NCI-H1105 (cell line): ENCODE measurements at places on chromosomes 12 and 14.

DNA sequence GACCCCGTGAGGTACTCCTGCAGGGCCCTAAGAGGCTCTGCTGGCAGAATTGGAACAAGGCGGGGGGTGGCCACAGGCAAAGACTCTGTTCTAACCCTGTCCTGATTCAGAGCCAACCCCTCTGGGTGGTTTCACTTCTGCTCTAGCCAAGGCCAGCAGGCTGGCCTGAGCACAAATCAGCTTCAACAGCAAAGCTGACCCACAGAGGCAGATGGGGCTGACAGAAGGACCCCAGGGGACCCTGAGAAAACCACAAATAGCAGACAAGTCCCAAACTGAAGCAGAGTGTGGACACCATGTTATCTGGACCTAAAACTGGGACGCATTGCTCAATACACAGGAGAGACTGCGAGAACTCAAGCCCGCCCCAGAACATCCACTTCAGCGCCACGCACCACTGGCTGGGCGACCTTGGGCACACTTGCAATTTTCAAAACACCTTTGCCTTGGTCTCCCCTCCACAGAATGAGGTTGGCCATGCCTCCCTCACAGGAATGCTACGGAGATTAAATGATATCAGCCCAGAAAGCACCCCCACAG, 76.4 kb upstream of the DICER1 start:
- DNase-seq = no peak

- no peak for DNase-seq
Measured at GRCh38 chr12:75672200-75672599, 160.8 kb upstream of the KRR1 start.

DNA sequence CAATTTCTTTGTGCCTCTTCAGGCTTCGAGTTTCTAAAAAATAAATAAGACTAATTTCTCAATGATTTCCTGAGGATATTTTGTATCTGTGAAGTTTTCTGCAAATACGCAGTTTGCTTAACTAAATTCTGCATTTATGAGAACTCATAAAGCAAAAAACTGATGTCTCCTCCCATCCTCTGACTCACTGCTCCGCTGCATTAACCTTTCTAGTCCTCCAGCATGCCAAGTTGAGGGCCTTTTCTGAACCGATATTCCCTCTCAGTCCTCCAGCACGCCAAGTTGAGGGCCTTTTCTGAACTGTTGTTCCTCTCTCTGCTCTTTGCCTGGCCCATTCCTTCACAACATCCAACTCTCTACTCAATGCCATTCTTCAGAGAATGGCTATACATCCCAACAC, 3.2 kb downstream of the IPO8 start:
- no peak for DNase-seq

GRCh38 chr14:19941668-19942067, 11.0 kb downstream of the OR4K1 start:
- no peak for DNase-seq

GRCh38 chr14:91338379-91338778, 79.2 kb downstream of the CCDC88C start:
- no peak for DNase-seq

DNA sequence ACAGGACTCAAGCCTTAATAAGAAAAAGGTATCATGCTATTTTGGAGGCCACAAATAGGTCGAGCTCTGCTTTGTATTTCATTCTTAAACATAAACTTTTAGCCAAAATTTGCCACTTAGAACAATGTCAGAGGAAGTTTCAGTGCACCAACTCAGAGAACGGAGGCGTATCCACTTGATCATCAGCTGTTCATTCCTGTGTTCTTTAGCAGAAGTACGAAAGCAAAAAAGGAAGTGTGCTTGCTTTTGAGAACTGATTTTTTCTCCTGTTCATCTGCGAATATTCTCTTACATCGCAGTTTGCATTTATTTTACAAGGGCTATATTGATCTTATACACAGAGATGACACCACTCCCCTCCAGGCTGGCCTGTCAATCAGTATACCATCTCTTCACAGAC, 188.6 kb upstream of the SOX5 start:
- no peak for DNase-seq

GRCh38 chr12:3461391-3461790, 29.6 kb upstream of the PRMT8 start:
- DNase-seq = no peak

DNA sequence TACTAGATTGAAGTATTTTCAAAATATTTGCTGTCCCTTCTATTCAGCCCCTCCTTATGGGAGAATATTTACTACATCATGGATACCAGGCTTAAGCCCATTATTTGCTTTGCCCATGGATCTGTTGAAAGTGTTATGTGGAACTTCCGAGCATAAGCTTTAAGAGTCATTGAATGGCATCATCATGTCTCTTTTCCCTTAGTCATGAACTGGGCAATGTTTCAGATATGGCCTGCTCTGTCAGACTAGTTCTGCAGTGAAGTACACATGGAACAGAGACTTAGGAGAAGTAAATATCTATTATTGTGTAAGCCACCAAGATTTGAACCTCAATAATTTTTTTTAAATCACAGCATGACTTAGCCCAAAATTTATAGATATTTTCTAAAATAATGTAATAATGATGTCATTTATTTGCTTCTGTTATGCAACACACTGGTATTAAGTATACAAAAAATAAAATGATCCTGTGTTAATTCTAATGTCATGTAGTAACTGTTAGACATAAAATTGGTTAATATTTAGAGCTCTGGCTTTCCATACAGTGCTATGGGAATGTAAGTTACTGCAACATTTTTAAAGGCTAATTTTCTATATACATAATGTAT, 1097.3 kb downstream of the SLC16A7 start:
- DNase-seq = no peak

GRCh38 chr14:102646615-102647014, 54.2 kb downstream of the RCOR1 start:
- no peak for DNase-seq

- no peak for DNase-seq
Measured at GRCh38 chr12:47736877-47737676, 11.8 kb upstream of the ENDOU start.

DNA sequence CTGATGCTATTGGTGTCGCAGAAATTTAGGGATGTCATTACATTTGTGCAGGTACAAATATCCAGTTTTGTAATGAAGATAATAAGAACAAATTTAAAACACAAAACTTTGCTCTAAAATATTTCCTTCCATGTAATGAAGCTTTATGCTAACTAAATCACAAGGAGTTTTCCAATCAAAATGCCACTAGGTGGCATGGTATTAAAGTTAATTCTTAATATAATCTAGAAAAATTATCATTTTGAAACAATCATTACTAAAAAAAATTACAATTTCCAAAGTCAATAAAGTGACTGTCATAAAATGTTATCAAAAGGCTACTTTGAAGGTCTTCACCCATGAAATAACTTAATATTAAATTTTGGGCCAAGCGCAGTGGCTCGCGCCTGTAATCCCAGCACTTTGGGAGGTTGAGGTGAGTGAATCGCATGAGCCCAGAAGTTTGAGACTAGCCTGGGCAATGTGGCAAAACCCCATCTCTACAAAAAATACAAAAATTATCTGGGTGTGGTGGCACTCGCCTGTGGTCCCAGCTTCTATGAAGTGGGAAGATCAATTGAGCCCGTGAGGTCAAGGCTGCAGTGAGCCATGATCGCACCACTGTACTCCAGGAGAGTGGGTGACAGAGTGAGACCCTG, 77.4 kb downstream of the KIF21A start:
- DNase-seq = no peak

DNA sequence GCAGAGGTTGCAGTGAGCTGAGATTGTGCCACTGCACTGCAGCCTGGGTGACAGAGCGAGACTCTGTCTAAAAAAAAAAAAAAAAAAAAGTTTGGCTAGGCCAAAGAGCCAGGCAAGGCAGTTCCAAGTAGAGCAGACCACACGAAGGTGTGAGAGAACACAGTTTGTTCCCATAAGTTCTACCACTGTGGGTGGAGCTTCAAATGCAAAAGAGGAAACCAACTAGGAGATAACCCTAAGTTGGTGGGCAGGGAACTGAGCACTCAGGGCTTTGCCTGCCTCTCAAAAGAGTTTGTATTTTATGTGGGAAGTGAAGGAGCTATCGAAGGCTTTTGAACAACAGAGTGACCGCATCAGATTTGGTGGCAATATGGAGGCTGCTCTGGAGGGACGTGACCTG, 15.1 kb downstream of the SOCS2 start:
- DNase-seq = no peak

- no peak for DNase-seq
Measured at GRCh38 chr12:1935700-1936378, 17.4 kb upstream of the CACNA2D4 start.

- DNase-seq = no peak
Measured at GRCh38 chr12:108581311-108582227, 16.3 kb downstream of the TMEM119 start.

- no peak for DNase-seq
Measured at GRCh38 chr12:5988088-5988487, 43.0 kb upstream of the ANO2 start.

GRCh38 chr14:22506778-22507351, 82.2 kb downstream of the DAD1 start:
- no peak for DNase-seq

DNA sequence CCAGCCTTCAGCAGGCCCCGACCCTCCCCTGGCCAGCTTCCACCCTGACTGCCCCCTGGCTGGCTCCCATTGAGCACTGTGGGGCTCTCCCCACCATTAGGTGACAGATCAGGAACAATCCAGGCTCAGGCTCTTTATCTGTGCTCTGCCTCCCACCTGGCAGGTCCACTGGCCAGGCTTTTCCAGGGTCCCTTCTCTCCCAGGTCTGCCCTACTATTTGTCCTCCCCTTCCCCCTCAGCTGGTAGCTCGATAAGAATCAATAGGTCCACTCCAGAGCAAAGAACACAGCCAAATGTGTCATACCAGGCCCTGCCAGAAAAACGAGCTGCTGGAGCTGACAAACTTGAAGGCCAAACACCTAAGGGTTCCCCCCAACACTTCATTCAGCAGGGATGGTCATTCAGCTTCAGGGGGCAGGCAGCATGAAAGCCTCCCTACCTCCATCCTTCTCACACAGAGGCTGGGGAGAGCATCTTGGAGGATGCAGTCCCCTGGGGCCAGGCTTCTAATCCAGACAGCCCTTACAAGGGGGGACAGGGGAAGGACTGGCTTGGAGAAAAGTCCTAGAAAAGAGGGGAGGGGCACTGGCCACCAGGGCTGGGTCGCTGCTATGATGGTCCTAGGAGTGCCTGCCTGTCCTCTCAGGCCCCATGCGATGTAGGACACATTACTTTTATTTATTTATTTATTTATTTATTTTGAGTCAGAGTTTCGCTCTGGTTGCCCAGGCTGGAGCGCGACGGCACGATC, 1.9 kb upstream of the KRT18 start:
- no peak for DNase-seq

- DNase-seq = no peak
Measured at GRCh38 chr14:81682134-81682533, 148.5 kb upstream of the SEL1L start.

GRCh38 chr14:23567186-23568020, at the start of gene AP1G2:
AP1G2 (minus strand) TSS chr14:23567791; CDS start chr14:23567314, 477 bp downstream.
- peak; percentile 93 for DNase-seq

- DNase-seq = no peak
Measured at GRCh38 chr12:22527999-22528398, 16.3 kb downstream of the C2CD5 start.

- no peak for DNase-seq
Measured at GRCh38 chr12:91215940-91216454, 33.4 kb upstream of the DCN start.

- no peak for DNase-seq
Measured at GRCh38 chr14:74491956-74492775, 939 bp downstream of the NPC2 start.

- no peak for DNase-seq
Measured at GRCh38 chr12:104578453-104578852, 121.7 kb downstream of the CHST11 start.

DNA sequence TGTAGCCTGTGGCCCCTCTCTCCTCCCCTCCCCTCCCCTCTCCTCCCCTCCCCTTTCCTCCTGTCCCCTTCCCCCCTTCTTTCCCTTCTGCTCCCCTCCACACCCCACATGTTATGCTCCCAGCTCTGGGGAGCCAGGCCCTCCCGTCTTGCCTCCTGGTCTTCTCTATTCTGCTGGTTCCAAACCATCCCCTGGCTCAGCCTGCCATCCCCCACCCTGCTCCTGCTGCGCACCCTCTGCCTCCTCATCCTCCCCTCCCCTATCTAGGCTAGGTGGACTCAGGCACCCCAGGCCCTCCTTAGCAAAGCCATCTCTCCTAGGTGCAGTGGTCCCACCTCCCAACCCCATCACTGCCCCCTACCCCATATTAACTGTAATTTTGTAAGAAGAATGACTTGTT, 99.5 kb downstream of the CALM1 start:
- no peak for DNase-seq

DNA sequence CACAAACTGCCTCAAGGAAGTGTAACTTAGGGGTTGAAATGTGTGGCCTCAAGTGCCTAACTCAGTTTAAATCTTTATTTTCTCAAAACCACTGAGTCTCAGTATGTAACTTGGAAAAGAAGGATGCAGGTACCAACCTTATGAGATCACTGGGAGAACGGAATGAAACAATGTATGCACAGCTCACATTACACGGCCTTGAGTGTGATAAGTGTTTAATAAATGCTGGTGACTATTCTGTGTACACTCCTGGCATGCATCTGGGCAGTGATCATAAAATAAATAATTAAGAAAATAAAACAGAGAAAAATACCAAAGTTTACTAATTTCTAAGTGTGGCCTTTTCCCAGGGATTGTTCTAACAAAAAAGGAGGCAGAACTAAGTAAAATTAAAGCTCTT, 974.5 kb upstream of the FLRT2 start:
- no peak for DNase-seq

DNA sequence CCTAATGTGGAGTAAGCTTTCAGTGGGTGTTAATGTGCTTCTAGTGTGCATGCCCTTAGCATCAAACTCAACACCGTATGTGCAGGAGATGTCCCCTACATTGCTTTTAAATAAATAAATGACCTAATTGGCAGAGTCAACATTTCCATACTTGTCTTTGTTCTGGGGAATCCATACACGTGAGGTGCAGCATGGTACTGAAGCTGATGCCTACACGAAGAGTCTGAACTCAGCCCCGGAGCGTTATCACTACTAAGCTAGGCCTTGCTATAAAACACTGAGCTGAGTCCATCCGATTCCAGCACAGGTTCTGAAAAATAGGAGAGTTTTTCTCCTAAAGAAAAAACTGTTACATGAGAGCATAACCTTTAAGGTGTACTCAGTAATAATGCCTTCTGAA, 125.0 kb upstream of the DYRK2 start:
- no peak for DNase-seq

DNA sequence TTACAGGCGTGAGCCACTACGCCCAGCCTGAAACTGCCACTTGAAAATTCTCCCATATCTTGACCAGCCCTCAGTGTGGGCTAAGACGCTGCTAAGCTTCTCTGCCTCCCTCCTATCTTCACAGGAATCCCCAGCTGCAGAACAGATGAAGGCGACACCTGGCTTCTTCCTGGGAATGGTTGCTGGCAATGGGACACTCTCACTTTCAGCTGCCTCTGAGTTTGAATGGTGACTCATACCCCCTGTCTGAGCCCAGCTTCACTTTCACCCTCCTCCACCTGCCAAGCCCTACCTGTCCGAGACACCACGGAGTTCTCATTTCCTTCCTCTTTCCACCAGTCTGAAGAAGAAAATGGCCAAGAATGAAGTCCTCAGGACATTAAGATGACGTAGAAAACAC, 18.3 kb upstream of the VASH1 start:
- DNase-seq = no peak

GRCh38 chr12:524167-524951, 64.6 kb downstream of the B4GALNT3 start:
- peak; percentile 44 for DNase-seq

- DNase-seq = no peak
Measured at GRCh38 chr14:94374749-94375260, 13.6 kb downstream of the SERPINA1 start.

- DNase-seq = no peak
Measured at GRCh38 chr14:101005447-101005846, 101.9 kb upstream of the RTL1 start.

GRCh38 chr12:79453820-79454219, 236.9 kb downstream of the PAWR start:
- no peak for DNase-seq
